ENCODE measurements at places on chromosomes 5 and 9.

- no peak for DNase-seq
Measured at GRCh38 chr5:1067141-1068121, 44.4 kb downstream of the SLC12A7 start.

DNA sequence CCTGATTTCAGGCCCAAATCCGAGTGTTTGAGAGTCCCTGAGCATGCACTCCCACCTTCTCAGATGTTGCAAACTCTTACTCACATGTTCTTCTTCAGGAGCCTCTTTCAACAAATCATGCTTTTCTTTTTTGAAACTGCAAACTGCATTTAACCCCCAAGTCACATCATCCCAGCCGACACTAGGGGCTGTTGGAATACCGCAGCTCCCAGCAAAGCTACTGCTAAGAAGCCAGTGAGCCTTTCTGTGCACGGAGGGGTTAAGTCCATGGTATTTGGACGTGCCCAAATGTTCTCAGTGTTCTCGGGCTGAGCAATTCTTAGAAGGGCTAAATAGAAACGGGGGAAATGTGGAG is 282.9 kb downstream of the NFIB start:
- DNase-seq = no peak

- no peak for DNase-seq
Measured at GRCh38 chr5:9104571-9105339, 441.1 kb downstream of the SEMA5A start.

- DNase-seq = no peak
Measured at GRCh38 chr5:80516826-80517225, 28.9 kb downstream of the FAM151B start.

- DNase-seq = no peak
Measured at GRCh38 chr5:69030358-69031062, 63.3 kb upstream of the SLC30A5 start.

GRCh38 chr5:99398976-99399375 is 470.2 kb upstream of the CHD1 start:
- no peak for DNase-seq

GRCh38 chr9:33620738-33621439 is 96.8 kb downstream of the ANKRD18B start:
- peak; percentile 36 for DNase-seq

DNA sequence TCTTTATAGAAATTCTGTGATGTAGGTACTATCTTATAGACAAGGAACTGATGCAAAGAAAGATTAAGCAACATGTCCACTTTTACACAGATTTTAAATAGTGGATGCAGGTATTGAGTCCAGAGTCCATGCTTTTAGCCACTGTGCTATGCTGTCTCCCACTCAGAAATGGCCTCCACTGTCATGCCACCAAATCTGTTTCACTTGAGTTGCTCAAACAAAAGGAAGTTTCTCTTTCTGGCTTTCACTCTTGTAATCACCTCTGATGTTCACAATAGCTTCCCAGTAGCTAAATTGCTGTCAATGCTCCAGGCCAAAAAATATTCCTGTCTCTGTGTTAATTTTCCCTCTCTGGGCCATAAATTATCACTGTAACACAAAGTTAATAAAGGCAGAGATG is 77.0 kb upstream of the RASA1 start:
- no peak for DNase-seq

DNA sequence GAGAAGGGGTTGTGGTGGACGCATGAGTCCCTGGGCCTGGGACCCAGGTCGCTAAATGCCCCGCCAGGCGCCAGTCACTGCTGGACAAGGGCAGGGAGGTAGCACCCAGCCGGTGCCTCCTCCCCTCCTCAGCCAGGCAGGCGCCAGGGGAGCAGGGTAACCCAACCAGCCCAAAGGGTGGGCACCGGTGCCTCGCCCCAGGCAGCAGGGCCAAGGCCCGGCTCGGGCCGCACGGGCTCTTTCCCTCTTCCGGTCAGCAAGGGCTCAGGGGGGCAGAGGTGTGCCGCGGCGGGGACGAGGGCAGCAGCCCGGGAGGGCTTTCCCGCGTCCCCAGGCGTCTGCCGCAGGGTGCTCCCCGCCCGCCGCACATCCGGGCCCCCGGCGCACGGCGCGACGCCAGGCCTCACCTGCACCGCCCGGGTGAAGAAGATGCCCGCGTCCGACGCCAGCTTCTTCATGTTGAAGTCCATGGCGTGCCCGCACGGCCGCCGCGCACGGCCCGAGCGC is 393 bp downstream of the SH3GLB2 start:
- DNase-seq = no peak

DNA sequence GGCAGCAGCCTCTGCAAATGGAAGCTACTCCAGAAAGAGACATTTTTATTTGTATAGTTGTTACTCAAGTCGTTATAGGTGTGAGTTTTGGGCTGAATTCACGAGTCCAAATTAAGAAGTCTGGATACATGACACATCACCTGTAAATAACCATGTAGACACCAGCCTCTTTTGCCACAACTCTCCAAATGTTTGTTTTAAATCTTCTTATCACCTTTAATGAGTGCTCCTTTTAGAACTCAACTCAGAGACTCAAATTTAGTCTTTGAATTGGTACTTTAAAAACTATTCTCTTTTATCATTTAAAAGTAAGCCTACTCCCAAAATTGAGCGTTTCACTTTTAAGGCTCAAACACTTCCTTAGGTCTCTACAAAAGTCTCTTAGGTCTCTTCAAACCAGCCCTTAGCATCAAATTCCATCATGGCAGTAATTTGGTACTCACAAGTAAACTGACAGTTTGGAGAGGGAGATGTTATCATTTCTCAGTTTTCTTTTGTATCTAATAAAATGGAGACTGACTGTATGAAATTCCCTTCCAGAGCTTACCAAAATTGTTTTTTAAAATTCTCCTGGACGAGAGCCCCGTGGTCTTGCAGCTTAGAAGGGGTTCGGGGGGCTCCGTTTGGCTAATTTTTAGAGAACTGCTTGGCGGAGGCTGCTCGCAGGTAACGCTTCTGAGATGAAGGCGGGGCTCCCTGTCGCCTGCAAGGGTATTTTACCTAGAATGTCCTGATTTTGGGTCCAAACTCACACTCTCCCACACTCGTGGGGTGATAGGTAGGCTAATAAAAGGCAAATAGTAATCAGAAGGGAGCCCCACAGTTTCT is 194.6 kb downstream of the MEF2C start:
- no peak for DNase-seq

- DNase-seq = no peak
Measured at GRCh38 chr5:6632324-6632887, 438 bp downstream of the NSUN2 start.

- DNase-seq = no peak
Measured at GRCh38 chr5:129903466-129904101, 681 bp upstream of the CHSY3 start.

DNA sequence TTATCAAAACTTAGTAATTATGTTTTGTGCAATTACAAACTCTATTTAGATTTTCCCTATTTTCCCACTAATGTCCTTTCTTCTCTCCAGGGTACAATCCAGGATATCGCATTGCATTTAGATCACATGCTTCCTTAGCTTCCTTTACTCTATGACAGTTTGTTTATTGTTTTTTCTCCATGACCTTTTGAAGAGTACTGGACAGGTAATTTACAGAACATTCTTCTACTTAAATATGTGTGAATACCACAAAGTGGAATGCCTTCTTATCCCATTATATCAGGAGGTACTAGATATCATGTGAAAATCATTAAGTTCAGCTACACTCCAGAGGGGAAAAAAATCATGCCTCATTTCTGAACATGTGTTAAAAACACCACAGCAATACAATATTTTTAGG is 776.6 kb upstream of the CDH9 start:
- no peak for DNase-seq

DNA sequence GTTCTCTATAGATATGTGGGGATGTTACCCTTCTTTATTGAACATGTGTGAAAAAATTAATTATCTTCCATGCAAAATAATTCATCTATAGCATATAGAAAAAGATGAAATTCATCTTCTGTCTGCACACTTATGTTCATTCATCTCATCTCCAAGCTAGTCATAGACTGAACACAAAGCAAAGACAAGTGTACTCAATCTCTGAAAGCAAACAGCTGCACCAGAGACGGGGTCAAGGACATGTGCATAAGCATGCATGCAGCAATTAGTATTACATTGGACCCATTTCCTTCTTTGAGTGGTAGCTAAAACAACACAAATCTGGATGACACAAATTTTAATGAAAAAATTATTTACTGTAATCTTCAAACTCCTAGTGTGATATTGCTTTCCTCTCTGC is 547.0 kb upstream of the COX7C start:
- no peak for DNase-seq

DNA sequence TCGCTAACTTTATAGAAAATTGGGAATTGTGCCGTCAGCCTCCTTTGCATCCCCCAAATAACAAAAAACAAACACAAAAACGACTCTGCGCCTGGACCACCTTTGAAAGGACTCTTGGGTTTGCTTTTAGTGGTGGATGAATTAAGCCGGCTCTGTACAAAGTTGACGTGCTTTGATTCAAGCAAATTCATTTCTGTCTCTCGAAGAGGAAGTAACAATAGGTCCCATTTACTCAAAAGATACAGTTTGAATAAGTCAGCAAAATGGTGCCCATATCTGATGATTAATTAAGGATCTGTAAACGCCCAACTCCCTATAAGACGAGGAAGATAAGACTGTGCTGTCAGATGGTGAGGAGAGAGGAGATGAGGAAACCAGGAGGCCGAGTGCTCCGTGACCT is 67.8 kb downstream of the AK8 start:
- no peak for DNase-seq

DNA sequence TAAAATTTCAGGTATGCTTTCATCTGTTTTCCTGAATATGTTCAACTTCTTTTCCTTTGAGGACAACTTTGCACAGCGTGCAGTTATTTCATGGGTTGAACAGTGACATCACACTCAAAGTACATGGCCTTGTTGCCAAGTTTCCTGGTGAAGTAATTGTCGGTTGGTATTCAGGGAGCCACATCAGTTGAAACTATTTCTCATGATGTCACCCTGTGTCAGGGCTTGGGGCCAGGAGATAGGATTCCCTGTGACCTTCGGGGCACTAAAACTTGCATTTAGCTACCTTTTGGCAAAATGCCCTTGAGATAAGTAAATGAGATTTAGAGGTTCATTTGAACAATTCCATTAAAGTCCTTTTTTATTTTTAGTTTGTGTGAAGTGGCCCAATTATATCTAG is 383.9 kb downstream of the SH3GL2 start:
- DNase-seq = no peak

DNA sequence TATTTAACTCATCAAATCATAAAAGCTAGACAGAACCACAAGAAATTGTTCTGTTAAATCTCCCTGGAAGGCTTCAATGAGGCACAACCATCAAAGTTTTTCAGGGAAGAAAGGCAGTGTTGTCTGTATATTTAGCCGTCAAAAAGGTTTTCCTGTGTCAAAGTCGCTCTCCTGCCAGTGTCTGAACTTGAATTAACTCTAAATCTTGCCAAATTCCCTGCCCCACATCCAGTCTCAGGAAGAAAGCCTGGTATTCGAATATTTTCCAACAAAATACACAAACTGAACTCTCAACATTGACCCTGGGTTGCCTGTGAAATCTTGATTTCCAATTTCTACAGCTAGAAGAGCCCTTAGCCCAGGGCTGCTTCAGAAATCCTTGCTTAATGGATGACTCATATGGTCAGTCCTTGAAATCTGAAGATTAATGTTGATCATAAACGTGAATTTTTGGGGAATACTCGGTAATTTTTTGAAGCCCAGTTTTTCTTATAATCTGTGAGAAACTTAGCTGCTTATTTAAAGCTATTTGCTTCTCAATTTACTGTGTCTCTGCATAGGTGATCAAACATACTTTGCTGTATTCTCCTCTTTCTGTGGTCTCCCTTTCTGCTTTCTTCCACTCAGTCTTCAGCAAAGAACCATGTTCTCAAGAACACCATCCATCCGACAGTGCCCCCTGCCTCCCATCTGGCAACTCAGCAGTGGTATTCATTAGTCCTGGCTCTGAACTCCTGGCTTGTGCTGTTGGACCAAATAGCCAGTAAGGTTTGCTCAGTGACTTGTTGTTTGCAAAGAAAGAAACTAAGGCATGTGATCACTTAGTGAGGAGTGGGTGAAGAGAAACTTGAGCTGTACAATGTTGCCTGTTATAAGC is 58.9 kb downstream of the NREP start:
- no peak for DNase-seq

- DNase-seq = no peak
Measured at GRCh38 chr9:109206670-109207069, 39.6 kb upstream of the FRRS1L start.

- DNase-seq = no peak
Measured at GRCh38 chr5:44565902-44566301, 176.7 kb upstream of the FGF10 start.

- DNase-seq = no peak
Measured at GRCh38 chr5:96664669-96665068, 2.5 kb downstream of the CAST start.

GRCh38 chr9:28892538-28892937 is 1319.3 kb upstream of the C9orf72 start:
- no peak for DNase-seq

- DNase-seq = no peak
Measured at GRCh38 chr5:159905496-159905895, 10.8 kb upstream of the ADRA1B start.

DNA sequence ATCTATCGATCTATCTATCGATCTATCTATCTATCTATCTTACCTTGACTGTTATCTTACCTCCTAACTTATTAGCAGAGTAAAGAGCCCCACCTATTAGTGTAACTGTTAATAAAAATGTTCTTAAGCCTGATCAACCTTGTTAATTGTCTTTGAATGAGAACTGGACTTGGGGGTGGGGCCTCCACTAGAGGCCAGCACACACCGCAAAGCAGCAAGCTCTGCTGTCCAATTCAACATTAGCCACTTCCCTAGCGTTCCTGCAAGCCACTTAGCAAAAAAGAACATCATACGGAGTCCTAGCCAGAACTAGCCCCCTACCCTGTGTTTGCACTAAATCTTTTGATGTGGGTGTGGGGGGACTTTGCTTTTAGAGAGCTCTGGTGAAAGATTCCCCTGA is 515.8 kb downstream of the KDM4C start:
- no peak for DNase-seq

DNA sequence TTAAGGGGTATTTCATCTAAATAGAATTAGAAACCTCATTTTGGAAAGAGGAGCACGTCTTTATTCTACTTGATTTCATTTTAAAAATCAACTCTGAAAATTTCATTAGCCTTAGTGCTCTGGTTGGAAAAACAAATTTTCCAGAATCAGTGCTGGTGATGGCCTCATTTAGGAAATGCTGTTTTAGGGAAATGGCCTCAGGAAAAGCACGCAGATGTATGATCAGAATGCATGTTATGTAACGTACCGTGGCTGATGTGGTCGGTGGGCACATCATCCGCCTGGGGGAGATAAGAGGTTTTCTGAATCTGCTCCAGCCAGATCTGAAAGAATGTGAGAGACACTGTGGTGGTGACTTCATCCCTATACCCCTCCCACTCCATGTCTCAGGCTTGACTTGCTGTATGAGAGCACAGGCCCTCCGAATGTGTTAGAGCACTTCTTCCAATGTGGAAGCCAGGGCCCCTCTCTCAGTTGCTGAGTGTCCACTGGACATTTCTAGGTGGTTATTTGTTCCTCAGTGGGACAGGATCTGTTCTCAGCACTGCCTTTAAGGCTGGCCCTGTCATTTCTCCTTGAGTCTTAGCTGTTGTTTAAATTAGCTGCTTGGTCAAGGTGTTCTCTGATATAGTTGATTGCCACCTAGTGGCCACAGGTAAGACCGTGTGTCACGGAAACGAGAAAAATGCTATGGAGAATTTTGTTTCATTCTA is 96.5 kb downstream of the ARHGAP26 start:
- DNase-seq = no peak

GRCh38 chr9:37923796-37924427 is 20.0 kb upstream of the SLC25A51 start:
- no peak for DNase-seq

Data from NCI-H187 treated with DMSO at 0.1 percent for 48 hours (cell line).